Myometrial cell (primary cell): ENCODE measurements at places on chromosomes 12 and 14. TPM values are rescaled to one million over a fixed set of nuclear protein-coding genes. Genes with fewer than 3 reads are reported as not detected.

Gene AKT1
- total RNA-seq = 160 and 169 TPM in 2 replicates

Gene IL26
- total RNA-seq = not detected in 2 replicates

Gene LMNTD1
- 1.8 TPM in 1 of 2 replicates, not detected in the other for total RNA-seq

Gene PIANP
- total RNA-seq = not detected in 2 replicates

Gene KCNH3
- 0.29 and 0.35 TPM in 2 replicates for total RNA-seq

Gene PRB3
- not detected in 2 replicates for total RNA-seq

Gene APEX1
- 204 and 223 TPM in 2 replicates for total RNA-seq

Gene FKBP11
- 70.1 and 72.3 TPM in 2 replicates for total RNA-seq
